ENCODE measurements at places on chromosomes 13 and 19. TPM values are rescaled to one million over a fixed set of nuclear protein-coding genes. Genes with fewer than 3 reads are reported as not detected.
A peak's percentile ranks its signal among the peaks of the same experiment; 100 is the strongest.

DNA sequence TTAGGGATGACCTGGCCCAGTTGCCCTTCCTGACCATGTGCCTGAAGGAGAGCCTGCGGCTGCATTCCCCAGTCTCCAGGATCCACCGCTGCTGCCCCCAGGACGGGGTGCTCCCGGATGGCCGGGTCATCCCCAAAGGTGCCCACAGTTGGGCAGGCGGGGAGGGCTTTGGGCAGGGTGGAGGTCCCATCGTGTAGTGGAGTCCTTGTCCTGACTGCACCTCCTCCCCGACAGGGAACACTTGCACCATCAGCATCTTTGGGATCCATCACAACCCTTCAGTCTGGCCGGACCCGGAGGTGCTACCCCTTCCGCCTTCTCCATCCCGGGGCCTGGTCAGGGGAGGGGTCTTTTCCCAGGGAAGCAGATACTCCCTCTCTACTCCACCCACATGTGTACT lies 31.7 kb upstream of the CYP4F8 start:
- no peak for DNase-seq

CYP2A6 gene
- total RNA-seq = not detected

DNA sequence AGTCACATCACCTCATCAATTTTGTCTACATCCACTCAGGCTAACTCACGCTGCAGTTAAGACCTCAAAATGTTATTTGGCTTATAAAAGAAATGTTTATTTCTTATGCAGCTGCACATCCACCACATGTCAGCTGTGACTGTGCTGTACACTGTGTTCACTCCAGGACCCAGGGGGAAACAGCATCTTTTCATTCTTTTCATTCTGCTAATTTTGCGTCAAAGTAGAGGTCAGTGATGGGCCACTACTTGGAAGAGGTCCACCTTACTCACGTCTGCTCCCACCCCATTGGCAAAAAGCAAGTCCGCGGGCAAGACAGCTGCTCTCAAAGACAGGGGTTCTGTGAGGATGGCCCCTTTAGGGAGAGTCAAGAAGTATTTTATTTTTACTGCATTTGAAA lies 4.5 kb upstream of the DCT start:
- DNase-seq = no peak

DNA sequence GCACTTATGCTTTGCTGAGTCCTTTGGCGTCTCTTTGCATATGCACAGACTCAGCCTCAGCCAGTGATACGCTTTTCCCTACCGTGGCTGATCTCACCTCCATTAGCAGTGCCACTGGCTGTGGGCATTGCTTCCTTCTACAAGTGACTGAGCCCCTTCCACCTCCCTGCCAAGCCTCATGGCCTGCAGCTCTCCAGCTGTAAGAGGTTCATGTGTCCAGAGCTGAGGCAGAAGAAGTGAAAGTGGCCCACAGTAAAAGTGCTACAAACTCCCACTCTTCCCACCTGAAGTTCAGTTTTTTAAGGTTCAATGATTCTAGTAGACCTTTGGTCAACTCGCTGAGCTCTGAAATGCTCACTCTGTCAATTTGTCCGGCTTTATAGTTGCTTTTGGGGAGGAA lies 44.7 kb downstream of the SMARCA4 start:
- no peak for DNase-seq

DNA sequence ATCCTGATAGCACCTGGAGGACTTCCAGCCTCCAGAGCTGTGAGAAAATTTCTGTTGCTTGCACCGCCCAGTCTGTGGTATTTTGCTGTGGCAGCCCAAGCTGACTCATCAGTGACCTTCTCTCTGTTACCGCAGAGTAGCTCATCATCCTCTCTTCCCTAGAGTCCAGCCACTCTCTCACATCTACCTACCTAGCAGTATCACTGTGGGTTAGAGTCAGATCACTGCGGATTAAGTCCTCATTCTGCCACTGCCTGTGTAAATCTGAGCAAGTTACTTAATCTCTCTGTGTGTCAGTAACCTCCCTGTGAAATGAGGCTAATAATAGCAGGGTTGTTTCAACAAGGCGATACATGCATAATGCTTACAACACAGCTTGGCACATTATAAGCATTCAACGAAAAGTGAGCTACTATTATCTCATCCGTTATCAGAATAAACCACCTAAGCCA lies 40.3 kb upstream of the USPL1 start:
- no peak for DNase-seq

DNA sequence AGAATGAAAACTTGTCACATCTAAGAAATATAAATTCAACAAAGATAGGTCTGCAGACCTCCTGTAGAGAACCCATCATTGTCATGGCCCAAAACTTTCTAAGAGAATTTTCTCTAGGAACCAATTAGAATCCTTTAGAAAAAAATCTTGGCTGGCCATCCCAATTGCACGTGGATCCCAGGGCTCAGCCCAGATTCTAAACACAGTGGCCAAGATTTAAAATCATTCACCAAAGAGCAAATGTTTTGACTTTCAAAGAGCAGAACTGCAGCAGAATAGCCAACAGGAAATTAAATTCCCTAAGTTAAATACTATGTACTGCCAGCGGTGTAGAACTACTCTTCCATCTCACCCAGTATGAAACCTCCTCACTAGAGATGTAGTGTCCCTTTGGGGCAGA lies 21.3 kb downstream of the IPO5 start:
- DNase-seq = no peak

- DNase-seq = peak; percentile 45
Observed at GRCh38 chr13:63636316-63636993, 2220.8 kb upstream of the PCDH20 start.

CABP5 gene
- not detected for total RNA-seq

DNA sequence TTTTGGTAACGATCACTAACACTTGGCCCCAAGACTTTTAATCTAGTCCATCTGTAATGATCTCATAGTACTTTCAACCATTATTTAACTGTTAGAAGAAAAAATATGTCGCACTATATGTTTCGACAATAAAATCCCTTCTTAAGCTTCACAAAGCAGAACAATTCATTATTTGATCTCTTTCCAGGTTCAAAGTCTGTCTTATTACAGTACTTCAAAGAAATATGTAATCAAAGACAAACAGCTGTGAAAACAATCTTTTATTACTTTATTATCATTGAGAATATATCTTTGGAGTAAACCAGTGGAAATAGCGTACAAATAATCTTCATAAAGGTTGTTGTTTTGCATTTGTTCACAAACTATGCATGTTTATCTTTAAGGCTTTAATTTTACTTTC lies 93.5 kb downstream of the DACH1 start:
- DNase-seq = no peak

DNA sequence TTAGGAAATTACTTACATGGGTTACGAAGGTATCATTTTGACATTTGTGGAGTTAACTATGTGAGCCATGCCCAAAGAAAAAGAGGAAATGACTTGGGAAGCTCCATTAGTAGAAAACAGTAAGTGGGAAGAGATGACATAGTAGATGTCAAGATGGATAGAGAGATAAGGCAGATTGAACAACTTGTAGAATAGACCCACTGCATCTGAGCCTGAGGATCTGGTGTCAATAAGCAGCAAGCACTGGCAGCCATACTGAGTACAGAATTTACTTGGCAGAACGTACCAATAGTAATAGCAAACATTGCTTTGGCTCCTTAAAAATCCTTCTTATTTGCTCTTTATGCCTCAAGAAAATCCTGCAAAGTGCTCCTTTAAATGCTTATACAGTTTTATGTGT lies 203.8 kb downstream of the GPC6 start:
- DNase-seq = no peak

DNA sequence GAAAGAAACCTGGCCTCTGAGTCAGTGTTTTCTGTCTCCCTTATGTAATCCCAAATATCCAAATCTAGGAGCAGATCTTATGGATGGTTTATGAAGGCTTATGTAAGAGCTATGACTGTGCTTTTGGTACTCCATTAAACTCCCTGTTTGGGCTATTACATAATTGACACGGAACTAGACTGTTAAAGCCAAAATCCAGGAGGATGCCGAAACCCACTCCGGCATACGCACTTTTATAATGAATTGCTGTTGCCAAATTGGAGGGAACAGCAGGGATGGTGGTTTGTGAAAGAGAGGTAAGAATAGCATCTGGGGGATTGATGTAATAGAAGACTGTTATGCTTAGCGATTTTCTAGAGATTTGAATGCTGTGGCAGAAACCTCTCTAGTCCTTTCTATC lies 2.0 kb downstream of the MTUS2 start:
- DNase-seq = no peak

ADAMTS10 gene
- 18.9 TPM for total RNA-seq

- no peak for DNase-seq
Observed at GRCh38 chr19:325173-325936, 19.2 kb downstream of the MIER2 start.

- DNase-seq = no peak
Observed at GRCh38 chr13:41457589-41458186, 338 bp downstream of the RGCC start.

DNA sequence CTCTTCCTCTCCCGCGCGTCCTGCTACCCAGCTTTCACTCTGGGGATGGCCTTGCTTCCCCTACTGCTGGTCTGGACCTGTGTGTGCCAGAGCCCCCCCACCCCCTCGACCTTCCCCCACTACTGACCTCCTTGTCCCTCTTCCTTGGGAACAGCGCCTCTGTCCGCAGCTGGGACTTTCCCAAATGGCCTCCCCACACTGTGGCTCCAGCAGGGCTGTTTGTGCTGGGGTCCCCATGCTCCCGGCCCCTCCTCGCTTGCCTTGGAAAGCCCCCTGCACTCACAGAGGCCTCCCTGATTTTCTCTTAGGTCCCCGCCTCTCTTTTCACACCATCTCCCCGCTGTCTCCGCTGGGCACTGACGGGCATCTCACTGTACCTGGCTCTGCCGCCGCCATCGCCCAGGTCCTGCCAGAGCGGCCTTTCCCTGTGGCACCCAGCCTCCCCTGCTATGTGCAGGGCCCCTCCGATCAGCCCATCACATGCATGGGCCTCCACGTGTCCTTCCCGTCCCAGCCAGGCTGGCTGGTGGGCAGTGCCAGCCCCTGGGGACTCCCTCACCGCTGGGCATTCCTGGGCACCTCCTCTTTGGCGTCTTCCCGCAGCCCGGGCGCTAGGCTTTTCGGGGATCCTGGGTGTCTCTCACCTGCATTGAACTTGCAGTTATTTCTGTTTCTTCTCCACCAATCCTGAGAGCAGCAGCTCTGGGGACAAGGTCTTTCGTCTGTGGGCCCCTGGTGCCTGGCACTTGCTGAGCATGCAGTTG lies 118.7 kb downstream of the ATP11A start:
- no peak for DNase-seq

- no peak for DNase-seq
Observed at GRCh38 chr13:89136678-89137077, 1465.5 kb downstream of the SLITRK5 start.

ZNF729 gene
- total RNA-seq = not detected

HRC gene
- total RNA-seq = not detected

GADD45B gene
- total RNA-seq = 75.9 TPM

- peak; percentile 83 for DNase-seq
Observed at GRCh38 chr19:19514215-19514657, 1.1 kb downstream of the TSSK6 start.

GRCh38 chr13:30805603-30806011 lies 70.3 kb downstream of the ALOX5AP start:
- no peak for DNase-seq

- DNase-seq = no peak
Observed at GRCh38 chr19:18881491-18881890, 14.5 kb downstream of the CERS1 start.

KIR2DL4 gene
- total RNA-seq = not detected

DNA sequence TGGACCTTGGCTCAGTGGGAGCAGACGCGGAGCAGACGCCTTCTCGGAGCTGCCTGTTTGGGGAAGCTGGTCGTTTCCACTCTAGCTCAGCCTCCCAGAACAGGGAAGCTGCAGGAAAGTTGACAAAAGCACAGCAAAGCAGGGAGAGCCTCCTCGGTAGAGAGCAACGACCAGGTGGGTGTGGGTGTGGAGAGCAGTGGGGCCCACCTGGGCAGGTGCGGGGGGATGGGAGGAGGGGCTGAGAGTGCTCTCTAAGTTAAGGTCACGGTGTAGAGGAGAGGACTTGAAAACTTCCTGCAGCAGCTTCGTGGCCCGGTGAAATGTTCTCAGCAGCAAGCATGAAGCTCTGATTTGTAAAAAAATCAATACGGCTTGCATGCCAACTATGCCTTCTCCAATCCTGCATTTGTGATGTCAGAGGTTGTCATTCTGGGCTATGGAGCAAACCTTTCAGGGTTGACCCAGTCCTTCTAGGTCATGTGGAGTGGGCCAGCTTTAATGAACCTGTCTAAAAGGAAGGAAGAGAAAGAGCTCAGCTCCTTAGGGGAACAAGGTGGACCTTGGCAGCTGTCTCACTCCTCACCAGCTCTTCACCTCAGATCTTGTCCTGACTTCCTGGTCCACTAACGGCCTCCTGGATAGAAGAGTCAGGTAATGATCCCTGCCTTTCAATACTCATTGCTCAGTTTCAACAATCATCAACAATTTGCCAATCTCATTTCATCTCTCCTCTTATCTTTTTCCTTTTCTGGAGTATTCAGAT lies 85.8 kb upstream of the UBL3 start:
- no peak for DNase-seq

ALOX5AP gene
- not detected for total RNA-seq

DNA sequence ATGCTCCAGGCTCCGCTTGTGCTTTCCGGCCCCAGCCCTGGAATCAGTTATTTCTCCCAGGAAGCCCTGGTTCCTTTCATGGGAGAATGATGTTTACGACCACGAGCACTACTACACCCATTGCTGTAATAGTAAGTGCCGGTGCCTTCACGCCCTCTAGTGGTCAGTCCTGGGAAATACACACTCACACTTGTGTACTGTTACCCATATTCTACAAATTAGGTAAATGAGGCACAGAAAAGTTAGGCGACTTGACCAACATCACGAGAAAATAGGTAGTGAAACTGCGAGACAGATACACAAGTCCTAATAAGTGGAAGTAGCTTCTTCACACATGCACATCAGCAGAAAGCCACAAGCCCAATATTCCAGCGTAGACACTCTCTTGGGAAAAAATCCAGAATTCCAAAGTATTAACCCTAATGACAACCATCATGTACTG lies 21.7 kb downstream of the CEACAM21 start:
- DNase-seq = peak; percentile 70

SLC25A41 gene
- not detected for total RNA-seq

GRCh38 chr19:567296-567900 lies 5.0 kb upstream of the BSG start:
- DNase-seq = no peak

DNA sequence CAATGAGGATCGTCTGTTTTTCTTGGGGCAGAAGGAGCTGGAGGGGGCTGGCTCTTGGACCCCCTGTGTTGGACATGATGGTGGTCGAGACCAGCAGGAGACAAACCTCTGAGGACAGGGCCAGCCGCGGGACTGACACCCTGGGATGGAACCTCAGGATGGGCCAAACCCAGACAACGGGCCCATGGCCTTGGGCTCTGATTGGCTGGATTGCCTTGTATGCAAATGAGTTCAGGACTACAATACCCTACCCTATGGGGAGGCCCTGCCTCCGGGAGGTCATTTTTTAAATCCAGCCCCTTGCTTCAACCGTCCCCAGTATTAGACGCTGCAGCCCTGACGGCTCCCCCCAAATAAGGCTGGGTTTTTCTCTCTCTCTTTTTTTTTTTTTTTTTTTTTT lies 22.0 kb downstream of the SLC5A5 start:
- no peak for DNase-seq

- peak; percentile 15 for DNase-seq
Observed at GRCh38 chr13:96089749-96090239, at the start of gene HS6ST3. Gene HS6ST3 (plus strand): TSS chr13:96090107.

ZNF530 gene
- total RNA-seq = 4.0 TPM

EFNB2 gene
- 69.5 TPM for total RNA-seq

- DNase-seq = no peak
Observed at GRCh38 chr19:7251494-7251893, 42.7 kb downstream of the INSR start.

- peak; percentile 49 for DNase-seq
Observed at GRCh38 chr19:41706741-41707501, 1.5 kb upstream of the CEACAM5 start.

DACT3 gene
- total RNA-seq = 0.22 TPM
